Tibial artery (tissue), 4 donors: ENCODE measurements at places on chromosomes 2 and 18.

DNA sequence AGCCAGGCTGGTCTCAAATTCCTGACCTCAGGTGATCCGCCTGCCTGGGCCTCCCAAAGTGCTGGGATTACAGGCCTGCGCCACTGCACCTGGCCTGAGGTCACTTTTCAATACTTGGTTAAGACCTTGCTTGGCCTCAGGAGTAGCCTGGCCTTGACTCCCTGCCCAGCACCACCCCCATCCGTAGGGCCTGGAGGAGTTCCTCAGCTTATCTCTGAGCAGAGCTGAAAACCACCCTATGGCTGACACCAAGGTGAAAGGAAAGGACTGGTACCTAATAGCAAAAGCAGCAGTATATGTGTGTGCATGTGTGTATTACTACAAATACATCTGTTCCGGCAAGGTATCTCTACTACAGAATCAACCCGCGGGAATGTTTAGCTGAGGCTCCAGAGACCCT, 56.0 kb downstream of the STEAP3 start:
- no peak for DNase-seq

- no peak for DNase-seq
Measured at GRCh38 chr2:124973396-124973795, 948.3 kb downstream of the CNTNAP5 start.

DNA sequence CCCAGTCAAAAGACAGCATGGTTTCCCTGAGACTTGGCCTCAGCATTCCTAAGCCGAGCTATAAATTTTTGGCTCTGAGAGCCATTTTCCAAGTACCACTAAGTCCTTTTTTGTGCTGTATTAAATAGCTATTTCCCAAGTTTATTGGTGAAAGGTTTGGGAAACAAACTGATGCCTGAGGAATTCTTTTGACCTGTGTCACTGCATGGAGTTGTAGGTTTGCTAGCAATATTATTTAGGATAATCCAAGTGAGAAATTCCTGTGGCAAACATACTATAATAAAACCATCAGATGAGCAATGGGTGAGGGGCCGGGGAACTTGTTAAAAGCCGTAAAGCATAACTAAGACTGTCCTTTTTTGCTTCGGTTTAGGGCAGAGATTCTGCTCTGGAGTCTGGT, 28.4 kb downstream of the ARHGAP28 start:
- DNase-seq = no peak

DNA sequence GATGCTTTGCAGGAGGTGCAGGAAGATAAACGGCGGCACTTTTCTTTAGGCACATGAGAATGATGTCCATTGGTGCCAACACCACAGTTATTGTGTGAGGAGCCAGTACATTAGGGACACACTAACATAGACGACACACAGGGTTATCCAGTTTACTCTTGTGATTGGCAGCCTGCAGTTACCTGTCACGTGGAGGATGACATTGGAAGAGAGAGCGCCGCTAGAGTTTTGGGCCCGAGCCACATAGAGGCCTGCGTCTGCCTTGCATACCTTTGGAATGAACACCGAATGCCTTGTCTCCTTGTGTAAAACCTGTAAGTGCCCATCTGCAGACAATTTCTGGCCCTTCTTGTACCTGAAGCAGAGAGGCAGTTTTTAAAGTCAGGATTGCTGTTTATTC, 26.9 kb upstream of the TTN start:
- no peak for DNase-seq

DNA sequence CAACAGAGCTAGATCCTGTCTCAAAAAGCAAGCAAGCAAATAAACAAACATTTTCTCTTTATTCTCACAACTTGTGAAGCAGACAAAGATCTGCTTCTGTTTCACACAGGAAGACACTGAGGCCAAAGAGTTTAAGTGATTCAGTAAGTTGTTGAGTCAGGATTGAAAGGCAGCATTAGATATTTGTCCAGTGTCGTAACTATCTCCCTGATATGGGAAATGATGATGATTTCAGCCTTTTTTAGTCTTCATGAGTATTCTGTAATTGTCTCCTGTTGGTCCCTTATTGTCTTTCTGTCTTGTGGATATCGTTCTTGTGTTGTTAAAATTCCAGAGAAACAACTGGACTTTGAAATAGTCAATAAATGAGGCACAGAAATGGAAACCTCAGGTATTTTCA, 59.6 kb downstream of the GATA6 start:
- DNase-seq = no peak

- DNase-seq = no peak
Measured at GRCh38 chr2:189046320-189046719, 72.1 kb downstream of the COL3A1 start.

GRCh38 chr2:141748616-141749015, 382.2 kb downstream of the LRP1B start:
- DNase-seq = no peak

- no peak for DNase-seq
Measured at GRCh38 chr2:157173740-157174184, 83.7 kb upstream of the GALNT5 start.

DNA sequence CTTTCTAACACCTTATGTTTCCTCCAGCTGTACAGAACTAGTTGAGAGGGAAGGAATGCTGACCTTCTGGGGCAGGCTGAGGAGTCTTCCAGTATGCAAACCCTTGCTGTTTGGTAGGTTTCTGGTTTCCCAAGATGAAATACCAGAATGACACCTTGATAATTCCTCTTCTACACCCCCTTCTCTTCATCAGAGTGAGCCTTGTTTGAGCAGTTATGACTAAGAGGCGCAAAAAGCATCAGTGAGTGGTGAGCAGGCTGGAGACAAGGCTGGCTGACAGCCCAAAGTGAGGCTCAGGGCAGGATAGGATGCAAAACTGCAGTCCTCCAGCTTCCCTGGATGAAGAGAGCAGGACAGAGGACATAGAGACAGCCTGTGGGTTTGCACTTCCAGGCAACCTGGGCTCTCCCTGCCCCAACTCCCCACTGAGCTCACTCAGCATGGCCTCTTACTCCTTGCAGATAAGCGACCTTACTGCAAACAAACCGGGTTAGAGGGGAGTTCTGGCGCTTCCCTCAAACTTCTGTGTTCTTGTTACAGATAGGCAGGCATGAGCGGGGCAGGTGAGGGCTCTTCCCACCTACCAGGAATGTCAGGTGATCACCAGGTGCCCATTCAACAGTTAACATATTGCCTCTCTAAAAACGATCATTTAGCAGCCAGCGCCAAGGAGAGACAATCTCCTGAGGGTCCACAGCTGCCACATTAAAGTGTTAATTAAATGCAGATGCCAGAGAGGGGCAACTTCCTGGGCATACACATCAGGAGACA, 5.4 kb downstream of the MPPE1 start:
- DNase-seq = no peak

GRCh38 chr2:232942831-232943230, 70.2 kb downstream of the NGEF start:
- no peak for DNase-seq

- DNase-seq = no peak
Measured at GRCh38 chr18:7784171-7784570, 217.1 kb downstream of the PTPRM start.

GRCh38 chr18:40292985-40293710, 1661.9 kb upstream of the PIK3C3 start:
- DNase-seq = no peak

DNA sequence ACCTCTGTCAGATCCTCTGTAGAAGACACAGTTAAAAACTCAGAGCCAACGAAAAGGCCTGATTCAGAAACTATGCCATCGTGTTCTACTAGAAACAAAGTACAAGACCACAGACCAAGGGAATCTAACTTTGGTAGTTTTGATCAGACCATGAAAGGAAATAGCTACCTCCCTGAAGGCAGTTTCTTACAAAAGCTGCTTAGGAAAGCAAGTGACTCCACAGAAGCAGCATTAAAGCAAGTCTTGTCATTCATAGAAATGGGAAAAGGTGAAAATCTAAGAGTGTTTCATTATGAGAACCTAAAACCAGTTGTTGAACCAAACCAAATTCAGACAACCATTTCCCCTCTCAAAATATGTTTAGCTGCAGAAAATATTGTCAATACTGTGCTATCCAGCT, 58.2 kb downstream of the FSIP2 start:
- DNase-seq = no peak
